ENCODE measurements at places on chromosomes 4 and X.

- no peak for DNase-seq
Measured at GRCh38 chr4:2368746-2369437, 49.6 kb downstream of the ZFYVE28 start.

- DNase-seq: no peak
Measured at GRCh38 chr4:140799686-140800225, 43.6 kb upstream of the TBC1D9 start.

DNA sequence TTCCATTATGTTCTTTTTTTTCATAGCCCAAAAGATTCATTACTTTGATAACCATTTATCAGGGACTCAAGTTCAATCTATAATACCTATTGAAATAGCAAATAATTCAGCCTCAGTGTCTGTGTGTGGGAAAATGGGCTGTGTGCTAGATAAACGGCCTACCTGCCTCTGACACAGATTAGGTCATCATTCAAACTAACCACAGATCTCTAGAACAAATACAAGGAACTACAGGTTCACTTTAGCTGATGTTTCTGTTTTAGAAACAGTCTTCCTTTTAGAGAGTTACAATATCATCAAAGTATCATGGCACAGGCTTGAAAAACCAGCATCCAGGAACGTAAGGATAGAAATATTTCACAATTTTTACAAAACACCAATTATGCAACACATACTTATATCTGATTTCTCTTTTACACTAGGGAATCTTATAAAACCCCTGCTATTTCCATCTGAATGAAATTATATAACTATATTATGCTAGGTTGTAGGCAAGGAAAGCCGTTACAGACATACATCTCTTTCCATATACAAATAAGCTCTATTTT is 56.6 kb upstream of the MAB21L2 start:
- DNase-seq: no peak

GRCh38 chrX:120452131-120452530 is 17.0 kb downstream of the LAMP2 start:
- DNase-seq: no peak

- DNase-seq: no peak
Measured at GRCh38 chr4:151238477-151238876, 38.5 kb upstream of the PRSS48 start.

GRCh38 chrX:154485150-154486051 is 1.0 kb downstream of the UBL4A start:
- DNase-seq: no peak

- DNase-seq: no peak
Measured at GRCh38 chrX:140822184-140822583, 112.6 kb downstream of the LINC00632 start.

DNA sequence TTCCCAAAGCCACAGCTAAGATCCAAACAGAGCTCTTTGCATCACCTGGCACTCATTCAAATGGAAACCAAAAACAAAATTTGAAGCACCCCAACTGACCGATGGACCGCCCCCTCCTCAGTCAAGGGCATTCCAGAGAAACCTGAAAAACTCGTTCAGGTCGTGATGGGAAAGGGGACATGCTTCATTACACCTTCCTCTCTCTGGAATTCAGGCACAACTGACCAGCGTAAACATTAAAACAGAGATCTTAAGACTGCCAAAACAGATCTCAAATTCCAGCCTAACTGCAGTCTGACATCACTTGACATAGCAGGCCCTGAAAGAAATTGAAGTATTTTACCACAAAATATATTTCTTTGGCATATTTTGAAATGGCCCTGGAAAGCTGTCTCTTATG is 28.5 kb downstream of the PTTG2 start:
- DNase-seq: no peak

DNA sequence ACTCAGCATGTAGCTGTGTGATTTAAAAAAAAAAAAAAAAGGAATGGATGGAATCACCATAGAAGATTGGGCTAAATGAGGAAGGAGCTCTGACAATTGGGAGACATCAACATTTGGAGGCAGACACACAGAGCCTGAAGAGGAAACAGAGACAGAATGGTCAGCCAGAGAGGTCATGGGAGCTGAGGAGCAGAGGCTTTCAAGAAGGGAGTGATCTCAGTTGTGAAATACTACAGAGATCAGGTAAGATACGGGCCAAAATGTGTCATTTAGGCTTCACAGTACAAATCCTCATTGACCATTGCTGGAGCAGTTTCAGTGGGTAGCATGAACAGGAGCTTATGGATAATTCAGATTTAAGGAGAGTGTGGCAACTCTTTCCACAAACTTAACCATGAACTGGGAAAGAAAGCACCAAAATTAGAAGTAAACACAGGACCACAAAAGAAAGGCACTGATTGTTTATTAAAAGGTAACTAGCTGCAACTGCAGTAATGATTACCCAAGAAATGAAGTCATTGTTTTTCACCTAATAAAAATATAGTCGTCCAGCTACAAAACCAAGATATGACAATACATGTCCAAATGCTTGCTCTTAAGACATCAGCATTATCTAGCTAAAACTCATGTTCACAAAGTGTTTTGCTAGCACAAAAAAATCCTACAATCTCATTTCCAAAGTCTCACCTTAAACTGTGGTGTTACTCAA is 203.2 kb downstream of the DHX15 start:
- DNase-seq: no peak

GRCh38 chrX:21725496-21725895 is 32.4 kb downstream of the SMPX start:
- no peak for DNase-seq
